Activated T-helper 1 cell treated with Interleukin-2 at 50 U/mL for 16 hours (primary cell): ENCODE measurements at places on chromosomes 11 and 22.

GRCh38 chr11:44469412-44469811, 96.1 kb upstream of the CD82 start:
- DNase-seq: no peak

- peak; percentile 23 for DNase-seq
Measured at GRCh38 chr11:46238078-46238966, 39.1 kb upstream of the CREB3L1 start.

DNA sequence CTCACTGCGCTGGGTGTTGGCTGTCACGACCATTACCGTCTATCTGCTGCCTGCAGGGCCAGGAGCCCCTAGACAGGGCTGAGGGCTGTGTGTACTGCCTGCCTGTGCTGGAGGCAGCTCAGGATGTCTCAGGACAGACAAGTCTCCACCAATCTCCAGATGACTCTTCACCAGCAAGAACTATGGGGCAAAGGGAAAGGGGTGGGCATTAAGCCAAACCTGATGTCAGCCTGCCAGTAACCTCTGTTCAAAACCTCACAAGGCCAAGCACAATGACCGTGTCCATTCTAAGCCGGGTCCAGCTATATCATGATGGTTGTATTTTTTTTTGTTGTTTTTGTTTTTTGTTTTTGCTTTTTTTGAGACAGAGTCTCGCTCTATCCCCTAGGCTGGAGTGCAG, 31.6 kb downstream of the MAFF start:
- DNase-seq: no peak

DNA sequence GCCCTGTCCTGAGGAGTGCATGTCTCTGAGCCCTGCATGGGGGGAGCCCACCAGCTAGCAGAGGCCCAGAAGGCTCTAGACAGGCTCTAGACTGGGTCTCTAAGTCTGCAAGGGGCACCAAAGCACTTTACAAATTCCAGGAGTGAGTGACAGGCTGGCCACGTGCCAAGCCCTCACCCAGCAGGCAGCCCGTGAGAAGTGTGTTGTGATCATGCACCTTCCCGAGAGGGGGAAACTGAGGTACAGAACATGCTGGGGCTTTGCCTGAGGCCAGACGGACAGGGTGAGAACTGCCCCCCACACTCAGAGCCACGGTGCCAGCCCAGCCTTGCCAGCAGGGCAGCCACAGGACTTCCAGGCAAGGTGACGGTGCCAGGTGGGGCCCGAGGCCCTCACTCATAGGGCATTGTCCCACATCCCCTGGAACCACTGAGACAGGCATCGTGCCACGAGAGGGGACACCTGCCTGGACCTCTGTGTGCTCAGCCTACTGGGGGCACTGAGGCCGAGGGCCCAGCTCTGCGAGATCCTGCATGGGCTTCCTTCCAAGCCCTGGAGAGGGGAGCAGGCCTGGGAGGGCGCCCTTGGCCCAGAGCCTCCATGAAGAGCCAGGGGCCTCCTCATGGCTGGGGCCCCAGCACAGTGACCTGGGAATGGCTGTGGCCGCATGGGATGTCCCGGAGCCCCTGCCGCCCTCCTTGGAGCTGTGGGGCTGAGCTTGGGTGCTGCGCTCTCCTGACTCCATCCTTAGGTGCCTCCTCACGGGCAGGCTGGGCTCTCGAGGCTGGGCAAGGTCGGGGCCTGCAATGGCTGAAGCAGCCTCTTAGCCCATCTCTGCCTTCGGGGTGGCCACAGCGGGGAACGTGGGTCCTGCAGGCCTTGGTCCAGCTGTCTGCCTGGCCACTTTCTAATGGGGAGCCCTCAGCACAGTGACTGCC, 121.5 kb downstream of the KCNQ1OT1 start:
- DNase-seq: no peak

- no peak for DNase-seq
Measured at GRCh38 chr22:47145883-47146282, 383.4 kb downstream of the TBC1D22A start.

DNA sequence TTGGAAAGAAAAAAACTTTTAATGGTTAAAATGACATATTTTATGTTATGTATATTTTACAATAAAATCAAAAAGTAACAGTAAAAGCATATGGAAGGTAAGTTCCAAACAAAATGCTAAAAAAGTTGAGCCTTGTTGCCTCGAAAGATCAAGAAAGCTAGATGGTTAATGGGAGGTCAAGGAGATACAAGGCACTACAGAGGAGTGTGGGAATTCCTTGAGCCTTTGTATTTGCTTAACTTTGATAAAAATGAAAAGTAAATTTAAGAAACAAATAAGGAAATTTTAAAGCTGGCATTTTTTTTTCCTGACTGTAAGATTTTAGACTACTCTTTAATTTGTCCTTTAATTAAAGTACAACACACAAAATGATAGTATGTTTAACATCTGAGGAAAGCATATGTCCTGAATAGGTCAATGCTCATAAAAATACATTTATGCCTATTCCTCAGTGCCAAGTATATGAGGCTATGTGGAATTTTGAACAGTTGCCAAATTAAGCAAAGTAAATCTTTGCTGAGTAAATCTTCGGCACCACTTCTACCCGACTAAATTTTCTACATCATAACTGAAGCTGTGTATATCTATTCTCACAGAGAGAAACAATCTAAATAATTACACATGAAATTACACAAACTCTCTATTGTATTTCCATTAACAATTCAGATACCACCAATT, 108.8 kb downstream of the TTC28 start:
- no peak for DNase-seq

- no peak for DNase-seq
Measured at GRCh38 chr11:27255447-27255828, 107.6 kb downstream of the CCDC34 start.

DNA sequence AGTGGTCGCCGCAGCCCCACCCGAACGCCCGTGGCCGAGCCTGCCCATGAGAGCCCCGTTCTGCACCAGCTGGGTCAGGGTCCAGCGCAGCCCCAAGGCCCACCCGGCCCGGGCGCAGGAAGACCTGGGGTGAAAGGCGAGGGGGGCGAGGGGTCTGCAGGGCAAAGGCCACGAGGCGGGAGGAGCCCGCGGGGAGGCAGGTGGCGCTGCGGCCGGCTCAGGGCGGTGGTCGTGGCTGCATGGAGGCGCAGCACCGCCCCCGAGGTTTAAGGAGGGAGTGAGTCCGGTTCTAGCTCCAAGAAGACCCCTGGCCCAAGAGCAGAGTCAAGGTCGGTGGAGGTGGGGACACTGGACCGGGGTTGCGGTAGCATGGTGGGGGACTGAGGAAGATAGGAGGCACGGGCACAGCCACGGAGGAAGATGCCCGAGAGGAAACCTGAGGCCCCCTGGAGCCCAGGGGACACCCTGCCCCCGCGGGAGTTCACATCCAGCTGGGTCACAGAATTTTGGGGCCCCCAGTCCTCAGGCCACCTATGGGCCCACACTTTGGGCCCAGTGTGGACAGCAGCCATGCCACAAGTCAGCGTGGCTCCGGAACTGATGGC, 514 bp upstream of the HDAC10 start:
- no peak for DNase-seq

DNA sequence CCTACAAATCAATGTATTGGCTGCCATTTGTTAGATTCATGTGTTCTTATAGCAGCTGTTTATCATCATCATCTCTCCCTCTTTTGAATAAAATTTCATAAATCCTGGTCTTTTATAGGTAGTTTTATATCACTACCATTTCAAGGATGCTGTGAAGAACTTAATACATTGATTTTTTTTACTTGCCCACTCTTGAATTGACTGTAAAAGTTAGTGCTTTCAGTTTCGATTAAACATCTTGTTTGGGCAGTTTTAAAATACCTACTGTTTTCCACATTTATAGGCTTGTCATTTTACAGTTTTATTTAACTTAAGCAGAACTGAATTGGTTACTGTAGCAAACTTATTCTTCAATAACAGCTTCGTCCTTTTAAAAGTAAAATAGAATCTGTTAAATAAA, 59.5 kb downstream of the TTC17 start:
- no peak for DNase-seq

DNA sequence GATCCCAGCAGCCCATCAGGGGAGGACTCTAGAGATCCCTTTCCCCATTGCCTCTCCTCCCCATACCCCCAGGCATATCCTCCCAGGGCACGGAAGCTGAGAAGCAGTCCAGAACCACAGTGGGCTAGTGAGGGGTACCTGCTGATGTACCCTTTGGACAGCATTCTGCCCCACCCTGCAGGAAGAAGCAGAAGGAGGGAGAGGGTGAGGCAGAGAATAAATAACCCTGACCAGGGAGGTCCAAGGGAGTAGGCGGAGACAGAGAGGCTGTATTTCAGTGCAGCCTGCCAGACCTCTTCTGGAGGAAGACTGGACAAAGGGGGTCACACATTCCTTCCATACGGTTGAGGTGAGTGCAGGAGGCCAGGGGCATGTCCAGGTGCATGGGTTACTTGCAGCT, at the start of gene OR51E1:
Gene OR51E1 (plus strand): TSS at position 301 of the 400 bp plus-strand sequence. CDS start 8,545 bp downstream, outside the sequence.
- no peak for DNase-seq

DNA sequence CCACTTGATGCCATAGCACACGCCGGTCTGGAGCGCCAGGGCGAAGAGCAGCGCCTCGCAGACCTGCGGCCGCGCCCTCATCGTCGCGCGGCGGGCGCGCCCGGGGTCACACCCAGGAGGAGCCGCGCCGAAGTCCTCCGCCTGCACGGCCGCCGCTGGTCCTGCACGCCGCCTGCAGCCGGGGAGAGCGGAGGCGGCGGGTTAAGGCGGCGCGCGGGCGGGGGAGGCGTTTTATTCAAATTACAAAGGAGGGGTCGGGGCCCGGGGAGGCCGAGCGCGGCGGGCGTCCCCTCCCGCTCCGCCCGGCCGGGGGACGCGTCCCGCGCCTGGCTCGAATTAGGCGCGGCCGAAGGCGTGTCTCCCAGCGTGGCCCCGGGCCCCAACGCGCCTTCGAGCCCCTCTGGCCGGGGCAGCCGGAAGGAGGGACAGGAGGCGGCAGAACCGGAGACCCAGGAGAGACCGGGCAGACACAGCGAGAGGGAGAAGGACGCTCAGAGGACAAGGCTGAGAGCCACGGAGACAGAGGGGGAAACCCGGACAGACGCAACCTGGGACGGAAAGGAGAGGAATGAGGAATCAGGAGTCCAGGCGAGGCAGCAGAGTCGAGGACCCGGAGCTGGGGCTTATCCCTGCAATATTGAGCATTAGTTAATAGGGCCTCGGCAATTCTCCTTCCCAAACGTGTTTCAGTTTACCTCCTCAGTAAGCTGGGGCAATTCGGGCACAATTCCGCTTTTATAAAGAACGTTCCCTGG, at the start of gene WNT11:
Gene WNT11 (minus strand): TSS at position 176 of the 755 bp plus-strand sequence. CDS start 95 bp downstream, at position 81.
- DNase-seq: no peak

DNA sequence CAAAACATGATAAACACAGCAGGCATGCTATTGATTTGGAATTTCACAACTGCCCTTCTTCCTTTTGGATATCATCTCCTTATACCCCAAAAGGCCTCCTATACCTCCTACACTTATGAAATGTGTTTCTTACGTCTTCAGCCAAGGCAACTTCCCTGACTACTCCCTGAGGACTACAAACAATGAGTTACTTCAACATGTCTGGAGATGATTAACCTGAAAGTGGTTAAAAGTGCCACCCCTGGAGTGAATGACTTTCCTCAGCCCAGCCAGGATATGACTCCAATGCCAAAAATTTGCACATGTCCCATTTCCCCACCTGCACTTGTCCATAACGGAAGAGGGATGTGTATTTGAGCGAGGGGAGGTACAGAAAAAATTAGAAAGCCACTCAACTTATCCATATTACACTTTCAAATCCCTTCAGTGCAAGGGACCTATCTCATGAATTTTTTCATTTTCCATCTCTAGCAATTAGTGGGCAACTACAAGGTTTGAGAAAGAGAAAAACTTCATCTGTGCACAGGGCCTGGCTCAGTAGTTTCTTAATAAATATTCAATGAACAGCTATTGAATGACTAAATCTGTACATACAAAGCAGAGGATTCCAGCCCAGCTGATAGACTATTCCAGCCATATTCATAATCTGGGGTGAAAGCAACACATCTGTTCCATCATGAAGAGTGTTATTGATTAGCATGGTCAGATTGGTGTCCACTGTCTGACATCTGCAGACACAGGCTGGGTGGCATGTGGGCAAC, 36.8 kb downstream of the KIRREL3 start:
- no peak for DNase-seq

- DNase-seq: no peak
Measured at GRCh38 chr11:125179895-125180294, 15.3 kb downstream of the PKNOX2 start.

- no peak for DNase-seq
Measured at GRCh38 chr11:92845805-92846204, 123.6 kb upstream of the MTNR1B start.

- no peak for DNase-seq
Measured at GRCh38 chr11:11171285-11171684, 181.8 kb downstream of the CSNK2A3 start.
